Stimulated activated CD8-positive, alpha-beta memory T cell treated with anti-CD3 and anti-CD28 coated beads, Interleukin-15, amount 100 ng/mL, for 48 hours (primary cell): ENCODE measurements at places on chromosomes 5 and 9.

GRCh38 chr5:128927644-128928043 lies 37.6 kb upstream of the SLC27A6 start:
- no peak for DNase-seq

- no peak for DNase-seq
Observed at GRCh38 chr9:121645003-121645402, 6.4 kb upstream of the DAB2IP start.

- no peak for DNase-seq
Observed at GRCh38 chr9:19375538-19375937, 4.5 kb downstream of the RPS6 start.

- DNase-seq, result no peak
Observed at GRCh38 chr9:26142631-26143030, 464.4 kb upstream of the TUSC1 start.

DNA sequence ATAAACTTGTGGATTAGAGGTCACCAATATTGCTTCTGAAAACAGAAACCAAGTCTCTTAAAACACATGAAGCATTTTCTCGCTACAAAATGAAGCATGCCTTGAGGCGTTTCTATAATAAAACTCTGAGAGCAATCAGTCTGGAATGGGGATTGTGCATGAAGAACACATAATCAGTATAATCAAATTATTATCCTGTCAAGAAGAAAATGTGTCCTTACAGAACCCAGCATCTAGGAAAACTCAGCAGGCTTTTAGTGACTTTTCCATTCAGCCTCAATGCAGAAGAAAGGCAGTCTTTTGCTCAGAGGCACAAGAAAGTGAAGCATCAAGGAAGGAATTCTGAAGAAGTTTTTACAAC lies 121.9 kb downstream of the CDH18 start:
- no peak for DNase-seq

DNA sequence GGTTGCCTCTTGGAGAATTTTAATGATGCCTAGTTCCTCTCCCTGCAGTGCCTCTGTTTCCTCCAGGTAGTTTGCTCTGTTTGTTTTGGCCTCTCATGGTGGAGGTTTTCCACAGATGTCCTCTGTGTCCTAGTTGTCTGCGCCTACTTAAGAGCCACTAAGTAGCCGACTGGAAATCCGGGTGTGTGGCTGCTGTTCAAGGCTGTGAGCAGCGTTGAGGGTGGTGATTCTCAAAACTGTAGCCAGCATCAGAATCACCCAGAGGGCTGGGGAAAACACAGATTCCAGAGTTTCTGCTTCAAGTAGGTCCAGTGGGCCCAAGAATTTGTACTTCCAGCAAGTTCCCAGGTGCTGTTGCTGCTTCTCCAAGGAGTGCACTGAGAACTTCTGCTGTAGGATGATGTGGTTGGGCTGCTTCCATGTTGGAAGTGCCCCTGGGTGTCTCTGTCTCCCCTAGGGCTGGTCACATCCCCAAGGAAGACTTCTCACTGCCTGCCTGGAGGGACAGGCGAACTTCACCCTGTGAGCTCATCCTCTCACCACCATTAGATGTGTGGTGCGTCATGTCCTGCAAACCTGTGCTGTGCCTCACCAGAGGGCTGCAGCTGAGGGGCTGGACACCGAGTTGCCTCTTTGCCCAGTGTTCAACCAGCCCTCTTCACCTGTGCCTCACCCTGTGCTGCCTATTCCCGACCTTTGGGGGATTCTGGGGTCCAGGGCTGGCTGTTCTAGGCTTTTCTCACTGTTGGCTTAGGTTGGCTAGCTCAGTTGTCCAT lies 34.8 kb downstream of the SECISBP2 start:
- no peak for DNase-seq

GRCh38 chr9:117747386-117747970 lies 43.3 kb downstream of the TLR4 start:
- no peak for DNase-seq

GRCh38 chr5:143314099-143314498 lies 89.4 kb downstream of the NR3C1 start:
- DNase-seq, result no peak

DNA sequence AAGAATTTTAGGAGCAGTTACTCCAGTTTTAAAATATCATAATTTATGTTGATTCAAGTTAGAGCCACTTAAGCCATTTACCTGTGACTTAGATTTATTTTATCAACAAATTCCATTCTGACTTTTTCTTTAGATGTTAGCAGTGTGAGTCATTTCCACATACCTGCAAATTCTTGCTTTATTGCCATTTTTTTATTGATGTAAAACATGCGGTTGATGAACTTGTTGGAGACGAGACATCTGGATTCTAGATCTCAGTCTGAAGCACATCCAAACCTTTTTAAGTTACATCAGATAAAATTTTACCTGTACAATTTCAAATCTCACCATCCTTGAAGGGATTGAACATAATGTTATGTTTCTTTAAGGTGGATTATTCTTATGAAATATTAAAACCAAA lies 240.9 kb downstream of the IRX1 start:
- DNase-seq, result no peak

DNA sequence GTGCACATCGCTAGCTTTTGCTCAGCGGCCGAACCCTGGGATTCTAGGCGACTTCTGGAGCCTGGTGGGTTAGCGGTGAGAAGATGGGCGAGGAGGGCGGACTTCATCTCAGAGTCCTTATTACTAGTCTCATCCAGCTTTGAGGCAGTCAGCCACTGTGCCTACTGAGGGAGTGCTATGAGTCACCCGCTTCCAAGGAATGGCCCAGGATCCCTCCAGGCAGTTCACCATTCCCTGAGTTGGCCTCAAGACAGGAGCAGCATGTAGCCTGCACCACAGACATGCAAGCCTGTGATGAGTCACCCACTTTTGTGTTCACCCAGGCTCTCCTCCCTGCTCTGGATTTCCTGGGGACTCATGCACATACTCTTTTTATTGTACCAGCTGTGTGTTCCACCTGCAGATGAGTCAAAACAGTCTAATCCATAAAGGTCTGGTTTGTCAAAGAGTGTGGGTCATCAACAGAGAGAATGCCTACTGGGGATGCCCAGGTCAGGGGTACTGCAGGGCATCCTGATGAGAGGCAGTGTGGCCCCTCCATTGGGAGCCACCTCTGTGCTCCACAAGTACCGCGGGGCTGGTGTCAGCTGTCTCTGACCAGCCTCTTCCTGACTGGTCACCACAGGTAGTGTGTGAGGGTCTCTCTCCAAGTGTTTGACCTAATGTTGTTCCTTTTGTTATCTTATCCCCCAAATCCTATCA lies 20.2 kb downstream of the SLC22A5 start:
- DNase-seq, result no peak

DNA sequence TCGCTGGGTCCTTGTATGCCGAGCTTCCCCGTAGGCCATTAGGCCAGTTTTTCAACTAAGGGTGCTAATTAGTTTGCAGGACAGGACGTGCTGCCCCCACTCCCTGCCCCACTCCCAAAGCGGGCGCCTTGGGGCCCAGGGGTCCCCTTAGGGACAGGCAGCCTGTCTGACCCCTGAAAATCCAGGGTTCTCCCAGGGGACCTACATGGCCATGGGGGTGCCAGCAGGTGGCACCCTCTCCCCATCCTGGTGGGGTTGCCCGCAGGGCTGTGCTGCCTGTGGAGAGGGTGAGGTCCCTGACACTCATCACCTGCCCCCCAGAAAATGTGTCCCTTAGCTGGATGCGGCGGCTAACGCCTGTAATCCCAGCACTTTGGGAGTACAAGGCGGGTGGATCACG lies 8.5 kb upstream of the CCDC187 start:
- DNase-seq, result no peak

GRCh38 chr9:86966852-86967511 lies 19.7 kb upstream of the GAS1 start:
- no peak for DNase-seq

DNA sequence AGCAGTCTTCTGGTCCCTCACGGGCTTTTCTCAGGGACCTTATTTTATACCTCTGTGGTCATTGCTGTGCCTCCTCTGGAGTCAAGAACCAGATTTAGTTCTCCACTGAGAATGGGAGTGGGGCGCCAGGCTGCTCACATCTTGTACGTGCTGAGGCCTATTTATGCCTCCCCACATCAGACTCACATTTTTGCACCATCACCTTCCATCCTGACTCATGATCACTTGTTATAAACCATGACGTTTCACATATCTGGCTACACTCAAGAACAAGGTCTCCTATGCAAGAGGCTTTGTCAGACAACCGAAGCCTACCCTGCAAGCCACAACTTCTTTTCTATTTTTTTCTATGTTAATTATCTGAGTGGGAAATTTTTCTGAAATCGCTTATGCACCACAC lies 10.7 kb downstream of the PRUNE2 start:
- no peak for DNase-seq

GRCh38 chr5:53250201-53250550 lies 140.6 kb upstream of the MOCS2 start:
- DNase-seq, result no peak
